Urinary bladder (tissue), 4 donors: ENCODE measurements at places on chromosomes 7 and 10. TPM values are rescaled to one million over a fixed set of nuclear protein-coding genes. Genes with fewer than 3 reads are reported as not detected.

DNA sequence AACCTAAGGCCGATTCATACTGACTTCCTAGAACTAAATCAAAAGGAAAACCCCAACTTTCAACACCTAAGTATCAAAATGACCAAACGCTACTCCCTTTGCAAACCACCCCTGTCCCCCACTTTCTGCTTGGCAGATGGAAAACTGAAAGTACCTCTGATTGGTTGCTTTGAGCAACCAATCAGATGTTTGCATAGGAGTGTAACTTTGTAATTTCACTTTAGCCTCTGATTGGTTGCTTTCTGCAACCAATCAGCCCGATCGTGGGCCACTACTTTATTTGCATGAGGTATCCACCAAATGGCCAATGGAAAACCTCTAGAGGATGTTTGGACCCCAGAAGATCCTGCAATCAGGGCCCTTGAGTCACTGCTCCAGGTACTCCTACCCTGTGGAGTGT, 12.3 kb upstream of the SNX10 start:
- DNase-seq = no peak

Gene ITPRID1
- not detected for total RNA-seq

DNA sequence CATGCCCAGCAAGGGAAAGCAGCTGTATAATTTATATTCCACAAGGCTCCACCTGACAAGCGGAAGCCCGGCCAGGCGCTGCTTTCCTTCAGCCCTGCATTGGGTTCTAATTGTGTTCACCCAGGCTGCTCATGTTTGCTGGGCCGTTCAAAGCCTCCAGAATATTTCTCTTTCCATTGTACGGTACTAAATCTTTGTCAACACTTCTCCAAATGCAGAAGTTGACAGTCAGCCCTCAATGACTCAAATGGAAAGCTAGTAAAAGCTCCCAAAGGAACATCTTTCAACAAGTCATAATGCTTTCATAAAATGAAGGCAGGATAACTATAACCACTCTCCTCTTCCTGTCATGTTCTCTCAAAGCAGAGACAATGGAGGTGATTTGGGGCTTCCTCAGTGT, 17.8 kb upstream of the CPXM2 start:
- no peak for DNase-seq

DNA sequence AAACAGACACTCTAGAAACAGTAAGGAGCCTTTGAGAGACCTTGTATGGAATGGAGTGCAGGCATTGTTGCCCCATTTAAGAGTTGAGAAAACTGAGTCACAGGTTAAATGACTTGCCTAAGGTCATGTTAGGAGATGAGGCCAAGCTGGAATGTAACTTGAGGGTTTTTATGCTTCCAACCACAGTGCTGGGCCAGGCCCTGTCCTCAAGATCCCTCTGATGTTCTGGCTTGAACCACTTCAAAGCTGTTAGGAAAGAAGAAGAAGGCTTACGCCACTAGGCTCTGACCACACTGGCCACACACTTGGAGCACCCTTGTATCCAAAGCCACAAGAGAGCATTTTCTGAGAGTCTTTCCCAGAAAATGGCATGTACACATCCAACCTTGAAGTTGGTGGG, 42.7 kb downstream of the PLAU start:
- DNase-seq = no peak

DNA sequence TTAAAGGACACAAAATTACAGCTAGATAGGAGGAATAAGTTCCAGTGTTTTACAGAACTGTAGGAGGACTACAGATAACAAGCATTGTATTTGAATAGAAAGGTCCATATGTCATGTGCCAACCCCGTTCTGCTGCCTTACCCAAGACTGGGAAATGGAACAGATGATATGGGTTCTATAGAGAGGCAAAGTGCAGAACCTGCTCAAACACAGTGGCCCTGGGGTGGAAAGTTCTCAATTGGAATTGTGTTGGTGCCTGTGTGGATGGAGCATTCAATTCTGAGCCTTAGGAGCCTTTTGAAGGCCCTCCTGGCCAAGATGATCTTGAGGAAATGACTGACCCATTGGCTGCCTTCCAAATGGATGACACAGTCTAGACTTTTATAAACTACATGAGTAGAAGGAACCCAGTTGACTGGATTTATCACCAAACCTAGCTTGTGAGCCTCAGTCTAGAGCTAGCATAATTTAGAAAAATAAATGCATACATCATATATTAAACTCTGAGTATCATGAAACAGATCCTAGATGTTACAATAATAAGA, 4.1 kb upstream of the PRSS1 start:
- no peak for DNase-seq

- DNase-seq = no peak
These were observed 106.4 kb downstream of the AMPH start for GRCh38 chr7:38524786-38525185.

DNA sequence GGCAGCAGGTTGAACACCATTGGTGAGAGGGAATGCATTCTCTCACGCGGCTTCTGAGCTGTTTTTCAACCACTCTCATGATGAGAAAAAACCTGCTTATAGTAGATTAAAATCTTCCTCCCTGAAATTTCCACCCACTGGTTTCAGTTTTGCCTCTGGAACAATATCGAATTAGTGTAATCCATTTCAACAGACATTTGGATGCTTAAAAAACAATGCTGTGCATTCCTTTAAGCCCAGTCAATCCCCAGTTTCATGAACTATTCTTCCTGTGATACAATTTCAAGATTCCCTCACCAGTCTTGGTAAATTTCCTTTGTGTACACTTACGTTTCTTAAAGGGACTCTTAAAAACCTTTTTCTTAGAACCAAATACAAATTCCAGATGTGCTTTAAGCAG, 89.6 kb downstream of the ITIH5 start:
- no peak for DNase-seq

Gene NXPH1
- 2.0 TPM for total RNA-seq

GRCh38 chr10:132787495-132788179, 1.7 kb upstream of the NKX6-2 start:
- no peak for DNase-seq

Gene GPR37
- 5.4 TPM for total RNA-seq

Gene PTTG1IP2
- not detected for total RNA-seq

DNA sequence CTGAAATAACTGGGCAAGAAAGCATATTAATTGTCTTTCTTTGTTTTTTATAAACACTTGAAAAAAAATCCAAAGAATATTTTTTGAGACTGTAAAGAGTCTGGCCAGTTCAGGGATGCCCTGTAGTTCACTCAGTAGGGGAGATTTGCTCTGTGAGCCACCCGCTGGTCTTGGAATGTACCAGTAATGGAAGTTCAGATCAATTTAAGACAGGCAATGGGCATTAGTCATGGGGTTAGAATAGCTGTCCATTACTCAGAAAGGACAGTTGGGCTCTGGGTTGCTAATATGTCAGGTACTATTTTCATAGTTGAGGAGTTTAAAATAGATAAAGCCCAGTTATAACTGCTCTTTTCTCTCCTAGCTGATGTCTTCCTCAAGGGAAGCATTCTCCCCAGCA, 38.7 kb downstream of the A1CF start:
- DNase-seq = no peak

Gene CYP2W1
- 7.5 TPM for total RNA-seq

DNA sequence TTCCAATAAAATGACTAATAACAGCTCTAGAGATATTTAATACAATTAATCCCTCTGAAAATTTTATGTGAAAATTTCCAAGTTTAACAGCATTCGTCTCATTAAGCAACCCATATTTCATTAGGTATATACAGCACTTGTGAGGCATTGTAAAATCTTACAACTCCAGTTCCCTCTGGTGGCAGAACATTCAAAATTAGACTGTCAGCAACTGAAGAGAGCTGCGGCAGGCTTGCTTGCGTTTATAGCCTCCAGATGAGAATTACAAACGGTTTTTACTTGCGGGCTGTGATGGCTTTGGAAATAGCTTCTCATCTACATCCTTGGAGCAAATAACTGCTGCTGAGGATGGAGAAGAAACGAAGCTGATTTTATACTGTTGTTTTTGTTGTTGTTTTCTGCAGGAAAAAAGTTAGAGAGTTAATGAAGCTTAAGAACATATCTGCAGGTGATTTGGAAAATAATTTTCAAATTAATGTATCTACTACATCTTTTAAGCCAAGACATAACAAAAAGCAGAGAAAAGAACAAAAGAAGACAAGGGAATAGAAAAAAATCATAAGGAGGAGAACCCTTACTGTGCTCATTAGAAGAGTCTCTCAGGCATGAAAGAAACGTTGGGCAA, 171.3 kb downstream of the MAGI2 start:
- no peak for DNase-seq

- DNase-seq = no peak
These were observed 125.5 kb downstream of the GRM3 start for GRCh38 chr7:86768967-86769760.

GRCh38 chr7:80775482-80775881, 137.0 kb downstream of the CD36 start:
- DNase-seq = no peak

Gene GPR146
- 3.1 TPM for total RNA-seq

Gene PRSS1
- total RNA-seq = not detected

Gene AASS
- 60.7 TPM for total RNA-seq

Gene PRKG1
- 126 TPM for total RNA-seq

DNA sequence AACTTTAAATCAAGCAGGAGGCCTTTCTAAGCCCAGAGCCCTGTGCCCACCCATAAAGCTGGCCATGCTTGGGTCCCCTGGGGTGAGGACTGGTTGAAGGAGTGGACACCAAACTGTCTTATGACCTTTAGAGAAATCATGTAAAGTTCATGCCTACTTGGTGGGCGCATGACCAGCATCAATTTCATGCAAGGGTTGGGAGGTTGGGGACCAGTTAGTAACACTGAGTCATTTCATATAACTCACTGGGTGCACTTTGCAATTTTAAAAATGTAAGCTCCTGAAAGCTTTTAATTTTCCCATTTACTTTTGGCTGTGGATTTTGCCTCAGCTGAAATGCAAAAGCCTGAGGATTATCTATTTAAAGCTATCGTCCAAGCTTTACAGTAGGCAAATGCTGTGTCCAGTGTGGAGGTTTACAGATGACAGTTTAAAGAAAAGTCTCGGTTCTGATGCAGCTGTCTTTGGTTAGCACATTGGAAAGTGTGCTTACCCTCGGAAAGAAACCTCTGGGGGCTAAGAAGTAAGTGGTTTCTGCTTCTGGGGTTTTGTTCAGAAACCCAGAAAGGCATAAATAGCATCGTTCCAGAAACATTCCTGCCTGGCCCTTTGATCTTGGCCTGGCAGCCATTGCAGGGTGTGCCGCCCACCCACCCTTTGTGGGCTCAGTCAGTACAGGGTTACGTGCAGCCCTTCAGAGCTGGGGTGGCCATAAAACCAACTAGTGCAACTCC, 48.8 kb upstream of the CHST15 start:
- no peak for DNase-seq

GRCh38 chr10:113047963-113048781, 98.1 kb downstream of the TCF7L2 start:
- DNase-seq = no peak

Gene VWA2
- 4.6 TPM for total RNA-seq

Gene TMEM273
- total RNA-seq = 14.4 TPM

Gene NUP205
- total RNA-seq = 50.6 TPM

Gene IPMK
- total RNA-seq = 14.8 TPM

GRCh38 chr10:112223725-112224124, 40.2 kb upstream of the GPAM start:
- no peak for DNase-seq

GRCh38 chr7:26995666-26996065, 100.1 kb downstream of the HOXA1 start:
- no peak for DNase-seq

Gene GIMAP7
- 16.2 TPM for total RNA-seq

Gene KCNH2
- total RNA-seq = 9.9 TPM

Gene ASZ1
- not detected for total RNA-seq

- DNase-seq = no peak
These were observed 110.9 kb downstream of the WDR11 start for GRCh38 chr10:120961795-120962755.

Gene ARHGEF35
- total RNA-seq = 6.5 TPM

Gene HOGA1
- 0.53 TPM for total RNA-seq

- no peak for DNase-seq
These were observed 133.3 kb downstream of the KCNMA1 start for GRCh38 chr10:77504196-77504872.

GRCh38 chr7:19011212-19011611, 106.2 kb downstream of the TWIST1 start:
- no peak for DNase-seq

Gene TMEM72
- not detected for total RNA-seq

DNA sequence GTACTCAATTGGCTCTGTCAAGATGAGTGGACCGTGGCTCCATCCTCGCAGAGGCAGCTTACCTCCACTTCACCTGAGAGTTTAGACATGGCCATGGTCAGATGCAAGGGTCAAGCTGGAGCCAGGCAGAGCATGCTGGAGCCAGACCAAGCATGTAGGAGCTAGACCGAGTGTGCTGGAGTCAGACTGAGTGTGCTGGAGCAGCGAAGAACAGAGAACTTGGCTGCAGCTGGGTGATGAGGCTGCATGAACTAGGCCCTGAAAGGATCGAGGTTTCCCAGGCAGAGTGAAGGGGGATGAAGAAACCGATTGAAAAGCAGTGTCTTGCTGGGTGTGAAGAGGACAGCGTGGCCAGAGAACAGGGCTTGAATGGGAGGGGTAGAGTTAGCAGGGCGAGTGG, 86.1 kb downstream of the MKI67 start:
- DNase-seq = no peak

GRCh38 chr7:111183321-111183720, 92.4 kb downstream of the LRRN3 start:
- DNase-seq = no peak

DNA sequence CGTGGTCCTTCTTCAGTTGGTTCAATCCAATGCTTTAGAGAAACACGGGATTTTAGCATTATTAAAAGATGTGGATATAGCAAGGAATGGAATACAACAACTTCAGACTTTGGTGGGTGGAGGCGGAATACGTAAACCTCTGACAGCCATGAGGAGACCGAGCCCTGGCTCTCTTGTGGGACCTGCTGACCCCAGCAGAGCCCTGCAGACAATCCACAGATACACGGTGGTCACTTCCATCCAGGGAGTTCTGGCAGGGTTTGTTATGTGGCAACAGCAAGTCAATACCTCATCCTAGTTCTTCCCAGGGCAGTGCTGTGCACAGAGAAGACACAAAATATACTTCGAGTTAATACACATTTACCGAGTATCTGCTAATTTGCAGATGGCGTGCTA, 118.5 kb upstream of the DIP2C start:
- DNase-seq = no peak

Gene MSS51
- 5.9 TPM for total RNA-seq
